ENCODE measurements at places on chromosomes 4 and X. TPM values are rescaled to one million over a fixed set of nuclear protein-coding genes. Genes with fewer than 3 reads are reported as not detected.

DNA sequence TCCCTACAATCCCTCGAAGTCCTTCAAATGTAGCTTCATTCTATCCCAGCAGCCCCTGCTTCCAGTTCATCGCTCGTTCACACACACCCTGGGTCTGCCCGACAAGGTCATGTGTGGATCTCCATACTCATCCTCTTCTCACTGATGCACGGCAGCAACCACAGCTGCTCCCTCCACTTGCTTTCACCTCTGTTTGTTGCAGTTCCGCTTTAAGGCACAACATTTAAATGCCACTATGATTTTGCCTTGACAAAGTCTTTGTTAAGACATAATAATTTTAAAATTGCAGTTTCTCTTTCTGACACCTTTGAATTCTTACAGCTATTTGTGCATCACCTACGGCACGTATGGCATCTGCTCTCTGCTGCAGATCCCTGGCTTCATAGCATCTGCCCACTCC, 1.8 kb downstream of the ODAPH start:
- no peak for DNase-seq

DNA sequence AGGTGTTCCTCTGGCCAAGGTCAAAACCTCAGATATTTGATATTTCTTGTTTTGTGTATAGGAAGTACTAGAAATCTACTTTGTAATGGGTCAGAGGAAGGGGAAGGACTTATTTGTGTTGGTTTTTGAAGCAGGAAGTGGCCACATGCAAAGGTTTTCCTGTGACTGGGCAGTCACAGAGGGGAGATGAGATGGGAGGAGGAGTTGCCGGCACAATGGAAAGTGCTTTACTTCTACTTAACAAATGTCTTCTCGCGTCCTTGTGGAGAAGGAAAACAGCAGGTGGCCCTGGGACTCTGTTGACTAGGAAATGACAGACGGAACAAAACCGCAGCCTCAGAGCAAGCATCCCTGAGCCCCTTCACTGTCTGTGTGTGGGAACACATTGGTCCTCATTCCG, 46.6 kb downstream of the SHROOM2 start:
- DNase-seq, result no peak

Gene DNAAF6
- not detected for total RNA-seq

Gene OTC
- not detected for total RNA-seq

Gene ATOH1
- total RNA-seq, result 0.61 TPM

Gene DDX53
- not detected for total RNA-seq

DNA sequence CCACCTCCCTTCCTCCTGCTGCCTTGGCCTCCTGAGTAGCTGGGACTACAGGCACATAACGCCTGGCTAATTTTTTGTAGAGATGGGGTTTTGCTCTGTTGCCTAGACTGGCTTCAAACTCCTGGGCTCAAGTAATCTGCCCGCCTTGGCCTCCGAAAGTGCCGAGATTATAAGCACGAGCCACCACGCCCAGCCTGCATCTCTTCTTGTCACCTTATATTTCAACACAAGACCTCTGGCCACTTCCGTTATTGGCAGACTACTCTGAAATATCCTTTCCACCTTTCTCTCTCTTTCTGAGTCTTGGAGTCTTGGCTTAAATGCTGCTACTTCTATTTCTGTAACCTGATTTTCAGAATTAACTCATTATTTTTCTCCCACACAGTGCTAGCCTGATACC, 5.6 kb downstream of the KIAA0232 start:
- no peak for DNase-seq

DNA sequence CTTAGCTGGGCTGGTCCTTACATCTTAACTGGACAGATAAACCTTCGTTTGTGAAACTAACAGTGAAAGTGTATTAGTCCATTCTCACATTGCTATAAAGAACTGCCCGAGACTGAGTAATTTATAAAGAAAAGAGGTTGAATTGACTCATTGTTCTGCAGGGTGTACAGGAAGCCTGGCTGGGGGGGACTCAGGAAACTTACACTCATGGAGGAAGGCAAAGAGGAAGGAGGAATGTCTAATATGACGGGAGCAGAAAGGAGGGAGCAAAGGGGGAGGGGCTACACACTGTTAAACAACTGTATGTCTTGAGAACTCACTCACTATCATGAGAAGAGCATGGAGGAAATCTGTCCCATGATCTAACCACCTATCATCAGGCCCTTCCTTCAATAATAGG, 1566.5 kb upstream of the PCDH7 start:
- DNase-seq, result no peak

Gene ARL9
- 0.31 TPM for total RNA-seq

Gene TCP11X2
- total RNA-seq, result 0.32 TPM

Gene ABHD18
- total RNA-seq, result 15.9 TPM

DNA sequence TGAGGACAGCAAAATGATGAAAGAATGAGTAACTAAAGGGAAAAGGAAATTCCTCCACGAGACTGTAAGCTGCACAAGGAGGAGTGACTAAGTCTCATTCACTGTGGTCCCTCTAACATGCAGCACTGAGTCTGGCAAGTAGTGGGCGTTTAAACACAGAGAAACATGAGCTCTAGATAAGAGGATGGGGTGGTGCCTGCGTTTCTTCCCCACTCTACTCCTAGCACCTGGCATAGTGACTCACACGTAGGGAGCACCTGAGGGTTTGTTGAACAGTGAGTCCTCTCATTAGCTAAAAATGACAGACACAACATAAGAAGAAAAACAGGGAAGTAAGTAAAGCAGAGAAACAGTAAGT, 105.8 kb upstream of the CBR4 start:
- no peak for DNase-seq

DNA sequence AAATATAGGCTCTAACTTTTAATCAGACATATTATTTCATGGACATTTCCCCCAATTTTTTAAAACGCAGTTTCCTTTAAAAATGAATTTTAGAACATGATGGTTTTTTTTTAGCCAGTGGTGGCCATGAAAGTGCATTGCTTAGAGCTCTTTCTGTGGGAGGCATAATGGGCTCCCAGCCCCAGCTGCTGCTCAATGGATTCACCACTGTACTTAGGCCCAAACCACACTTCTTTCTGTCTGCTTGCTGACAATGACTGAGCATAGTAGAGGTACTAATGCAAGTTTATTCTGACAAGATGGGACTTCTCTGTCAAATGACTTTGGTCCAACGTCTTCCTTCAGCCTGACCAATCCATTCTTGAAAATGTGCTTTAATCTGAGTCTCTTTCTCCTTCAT, 400.2 kb upstream of the GRIA3 start:
- no peak for DNase-seq

DNA sequence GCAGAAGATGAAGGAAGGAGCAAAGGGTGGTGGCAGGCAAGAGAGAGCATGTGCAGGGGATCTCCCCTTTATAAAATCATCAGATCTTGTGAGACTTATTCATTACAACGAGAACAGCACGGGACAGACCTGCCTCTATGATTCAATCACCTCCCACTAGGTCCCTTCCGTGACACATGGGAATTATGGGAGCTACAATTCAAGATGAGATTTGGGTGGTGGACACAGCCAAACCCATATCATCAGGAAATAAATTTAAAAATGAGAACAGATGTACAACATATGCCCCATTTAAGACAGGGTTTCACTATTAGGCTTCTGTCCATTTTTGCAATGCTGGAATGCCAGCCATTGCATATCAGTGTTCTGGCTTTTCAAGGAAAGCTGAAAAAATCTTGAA, 346.7 kb upstream of the SLIT2 start:
- no peak for DNase-seq

Gene TMEM35A
- 5.5 TPM for total RNA-seq

DNA sequence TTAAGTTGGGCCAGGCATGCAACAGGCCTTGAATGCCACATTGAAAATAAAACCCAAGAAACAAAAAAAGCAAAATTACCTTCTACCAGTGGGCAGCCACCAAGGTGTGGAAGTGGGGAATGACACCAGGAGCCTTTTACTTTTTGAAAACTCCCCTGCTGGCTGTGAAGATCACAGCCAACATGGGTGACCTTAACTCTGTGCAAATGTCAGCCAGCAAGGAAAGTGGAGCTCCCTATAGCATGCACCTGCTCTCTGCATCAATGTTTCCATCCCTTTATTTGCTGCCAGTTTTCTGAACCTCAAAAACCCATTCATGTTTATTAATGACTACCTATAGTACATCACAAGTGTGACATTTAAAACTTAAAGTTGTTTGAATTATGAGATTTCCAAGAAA, 63.7 kb downstream of the HS3ST1 start:
- DNase-seq, result no peak

- no peak for DNase-seq
Observed at GRCh38 chrX:38379088-38379487, 26.7 kb downstream of the OTC start.

- no peak for DNase-seq
Observed at GRCh38 chr4:184335520-184335919, 117.8 kb upstream of the ENPP6 start.

GRCh38 chr4:119212234-119212963, at the start of gene USP53:
Gene USP53 (plus strand): TSS chr4:119212713. CDS start chr4:119239760, 27,047 bp downstream.
- DNase-seq, result peak; percentile 99

- no peak for DNase-seq
Observed at GRCh38 chr4:110195561-110196205, 2.7 kb downstream of the ELOVL6 start.

Gene GABRG1
- total RNA-seq, result 0.36 TPM

- no peak for DNase-seq
Observed at GRCh38 chrX:17689971-17690409, 47.3 kb upstream of the SCML1 start.

Gene FGFBP1
- total RNA-seq, result 0.38 TPM

GRCh38 chrX:49238735-49239134, 3.5 kb downstream of the CCDC22 start:
- no peak for DNase-seq

GRCh38 chr4:152185786-152186550, 349.9 kb downstream of the FBXW7 start:
- no peak for DNase-seq

DNA sequence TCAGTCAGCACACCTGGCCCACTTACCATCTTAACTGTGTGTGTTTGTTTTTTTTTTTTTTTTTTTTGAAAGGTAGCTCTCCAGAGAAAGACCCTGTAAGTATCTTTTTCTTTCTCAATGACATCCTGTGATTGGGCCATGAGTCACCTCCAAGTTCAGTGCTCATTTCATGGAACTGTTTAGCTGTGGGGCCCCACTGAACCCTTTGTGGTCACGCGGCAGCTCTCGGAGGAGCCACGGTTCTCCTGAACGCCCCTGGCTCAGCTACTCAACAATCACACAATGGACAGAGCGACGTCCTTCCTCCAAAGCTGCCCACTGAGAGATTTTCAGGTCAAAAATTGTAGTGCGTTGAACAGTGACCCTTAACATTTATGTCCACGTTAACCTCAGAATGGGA, 14.2 kb upstream of the IL3RA start:
- no peak for DNase-seq

Gene RNF128
- 2.0 TPM for total RNA-seq

DNA sequence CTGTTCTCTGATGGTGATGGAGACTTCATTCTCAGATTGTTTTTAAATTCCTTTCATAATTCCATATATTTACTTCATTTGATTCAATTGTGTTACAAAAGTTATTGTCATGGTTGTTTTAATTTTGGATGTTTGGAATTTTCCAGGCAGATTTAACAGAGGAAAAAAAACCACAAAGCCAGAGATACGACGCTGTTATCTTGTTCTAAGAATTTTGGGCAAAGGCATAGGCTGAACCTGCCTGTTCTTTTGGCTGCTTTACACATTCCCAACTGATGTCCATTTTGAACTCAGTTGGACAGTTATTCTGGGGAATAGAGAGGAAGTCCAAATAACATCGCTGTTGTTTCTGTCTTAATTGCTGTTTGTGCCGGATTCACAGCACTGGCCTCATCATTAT, 65.7 kb downstream of the LINC00632 start:
- DNase-seq, result no peak

- DNase-seq, result no peak
Observed at GRCh38 chr4:139419388-139419914, 34.5 kb upstream of the RAB33B start.
